ENCODE measurements at places on chromosomes 5 and 9. TPM values are rescaled to one million over a fixed set of nuclear protein-coding genes. Genes with fewer than 3 reads are reported as not detected.

GRCh38 chr5:25488119-25488518, 843.3 kb upstream of the CDH10 start:
- no peaks in the 10 kb centered on the region for H3K36me3 ChIP-seq
- H3K27ac ChIP-seq = no peak overlapping the region
- DNase-seq = peak; percentile 35

GRCh38 chr5:110251366-110251765, 475.1 kb downstream of the TMEM232 start:
- no peaks in the 10 kb centered on the region for H3K4me1 ChIP-seq
- no peaks in the 10 kb centered on the region for H3K27me3 ChIP-seq
- no peak overlapping the region for H3K27ac ChIP-seq
- DNase-seq = no peak
- no peak overlapping the region for H3K4me3 ChIP-seq

Gene ACSL6
- not detected for total RNA-seq

GRCh38 chr5:99105216-99105615, 176.4 kb upstream of the CHD1 start:
- H3K4me1 ChIP-seq = no peaks in the 10 kb centered on the region
- no peak overlapping the region for H3K4me3 ChIP-seq
- DNase-seq = no peak
- no peaks in the 10 kb centered on the region for H3K36me3 ChIP-seq
- H3K27me3 ChIP-seq = no peaks in the 10 kb centered on the region

DNA sequence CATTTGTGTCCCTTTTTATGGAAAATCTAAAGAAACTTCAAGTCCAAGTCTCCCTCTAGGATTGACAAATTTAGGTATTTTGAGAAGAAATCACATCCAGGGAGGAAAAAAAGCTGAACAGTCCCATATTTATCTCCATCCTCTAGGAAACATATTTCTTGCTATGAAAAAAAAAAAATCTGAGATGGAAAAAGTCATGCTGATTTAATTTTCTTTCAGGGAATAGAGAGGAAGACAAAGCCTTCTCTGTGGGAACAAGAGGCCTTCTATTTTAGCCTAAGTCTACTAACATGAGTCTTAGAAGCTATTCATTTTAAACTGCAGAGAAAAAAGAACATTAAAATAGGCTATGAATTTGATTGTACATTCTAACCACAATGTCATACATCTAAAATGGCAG, 63.1 kb upstream of the CDK5RAP2 start:
- peaks cover 16% of the 10 kb centered on the region for H3K36me3 ChIP-seq
- no peaks in the 10 kb centered on the region for H3K27me3 ChIP-seq

Gene OR13C3
- total RNA-seq = not detected

DNA sequence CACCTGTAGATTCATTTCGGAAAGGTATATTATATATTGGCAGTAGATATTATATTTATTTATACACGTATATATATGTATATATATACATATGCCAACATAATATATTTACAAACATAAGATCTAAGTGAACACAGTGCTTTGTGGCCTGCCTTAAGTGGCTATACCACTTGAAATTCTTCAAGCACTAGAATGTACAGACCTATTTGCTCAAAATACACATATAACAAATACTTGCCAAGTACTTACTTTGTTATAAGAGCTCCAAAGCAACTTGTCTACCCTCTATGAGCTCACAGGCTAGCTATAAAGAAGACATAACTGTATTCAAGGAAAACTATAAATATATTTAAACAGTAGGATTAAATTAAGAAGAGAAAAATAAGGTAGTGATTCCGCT, 33.6 kb upstream of the SLC36A1 start:
- H3K4me3 ChIP-seq = no peak overlapping the region
- no peak for DNase-seq

DNA sequence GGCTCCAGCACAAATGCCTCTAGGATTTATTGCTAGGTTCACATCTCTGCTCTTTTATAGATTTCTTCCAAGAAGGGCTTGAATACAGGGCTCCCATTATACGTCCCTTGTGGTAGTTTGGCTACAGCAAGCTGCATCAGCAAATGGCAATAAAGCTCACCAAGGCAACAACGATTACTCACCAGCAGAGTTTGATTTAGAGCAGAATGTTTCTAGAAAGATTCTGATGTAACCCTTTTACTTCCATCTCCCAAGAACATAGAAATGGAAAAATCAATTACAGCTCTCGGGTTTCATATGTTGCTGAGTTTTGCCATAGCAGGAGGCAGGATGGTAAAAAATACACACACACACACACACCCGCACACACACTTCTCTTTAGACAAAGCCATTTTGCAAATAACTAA, 124.2 kb upstream of the TNPO1 start:
- no peak overlapping the region for H3K4me3 ChIP-seq
- H3K27me3 ChIP-seq = no peaks in the 10 kb centered on the region
- H3K27ac ChIP-seq = no peak overlapping the region
- H3K36me3 ChIP-seq = no peaks in the 10 kb centered on the region
- no peaks in the 10 kb centered on the region for H3K4me1 ChIP-seq

Measured in PC-9 (cell line).